ENCODE measurements at places on chromosomes 12 and 14.

- H3K27me3 ChIP-seq, result no peaks in the 10 kb centered on the region
- peaks cover 18% of the 10 kb centered on the region for H3K36me3 ChIP-seq
- peaks cover 48% of the 10 kb centered on the region for H3K4me1 ChIP-seq
Observed at GRCh38 chr14:74947353-74948227, 7.8 kb downstream of the PGF start.

DNA sequence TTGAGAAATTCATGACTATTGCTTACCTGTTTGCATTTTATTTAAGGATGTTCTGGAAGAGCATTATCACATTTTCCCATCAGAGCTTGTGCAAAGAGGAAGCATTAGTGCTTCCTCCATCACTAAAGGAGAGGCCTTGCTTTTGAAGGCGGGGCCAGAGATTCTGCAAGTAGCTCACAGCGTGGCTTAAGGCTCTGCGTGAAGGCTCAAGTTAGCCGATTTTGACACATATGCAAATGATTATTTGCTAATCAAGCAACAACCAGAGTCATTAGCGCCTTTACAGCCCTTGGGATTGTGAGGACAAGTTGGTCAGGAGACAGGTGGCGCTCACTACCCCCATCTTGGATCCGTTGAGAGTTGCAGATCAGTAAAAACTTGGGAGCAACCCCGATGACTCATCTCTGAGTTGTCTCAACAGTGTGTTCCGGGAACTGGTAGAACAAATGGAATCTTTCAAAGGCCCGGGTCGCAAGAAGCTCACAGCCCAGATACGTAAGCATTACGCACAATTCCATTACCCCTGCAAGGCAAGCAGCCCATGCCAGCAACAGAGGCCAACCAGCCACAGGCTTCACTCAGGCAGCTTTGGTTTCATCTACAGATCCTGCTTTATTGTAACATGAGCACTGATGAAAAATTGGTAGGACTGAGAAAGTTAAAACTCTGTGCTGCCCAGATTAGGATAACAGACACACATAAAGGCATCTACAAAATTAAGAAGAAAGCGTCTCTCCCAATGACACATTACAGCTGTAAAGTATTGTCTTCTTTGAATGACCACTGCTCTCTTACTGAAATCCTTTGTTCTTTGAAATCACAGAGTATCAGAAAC is 34.9 kb upstream of the SPTSSA start:
- H3K4me3 ChIP-seq, result peak overlapping the region; percentile 25
- peak overlapping the region; percentile 83 for H3K27ac ChIP-seq
- no peaks in the 10 kb centered on the region for H3K36me3 ChIP-seq
- DNase-seq, result peak; percentile 2
- H3K27me3 ChIP-seq, result peaks cover 3% of the 10 kb centered on the region
- peaks cover 15% of the 10 kb centered on the region for H3K4me1 ChIP-seq

GRCh38 chr12:254039-254438 is 8.6 kb downstream of the SLC6A13 start:
- no peaks in the 10 kb centered on the region for H3K36me3 ChIP-seq
- peaks cover 32% of the 10 kb centered on the region for H3K27me3 ChIP-seq
- peaks cover 65% of the 10 kb centered on the region for H3K4me1 ChIP-seq
- H3K27ac ChIP-seq, result no peak overlapping the region

- no peaks in the 10 kb centered on the region for H3K36me3 ChIP-seq
- H3K4me1 ChIP-seq, result peaks cover under 1% of the 10 kb centered on the region
- no peak for DNase-seq
- H3K27ac ChIP-seq, result no peak overlapping the region
- no peaks in the 10 kb centered on the region for H3K27me3 ChIP-seq
Observed at GRCh38 chr12:69338120-69338859, 9.9 kb upstream of the LYZ start.

GRCh38 chr12:63912651-63913050 is 68.2 kb downstream of the SRGAP1 start:
- no peak overlapping the region for H3K27ac ChIP-seq
- H3K36me3 ChIP-seq, result no peaks in the 10 kb centered on the region
- H3K4me3 ChIP-seq, result no peak overlapping the region
- no peaks in the 10 kb centered on the region for H3K27me3 ChIP-seq

- no peaks in the 10 kb centered on the region for H3K27me3 ChIP-seq
- DNase-seq, result no peak
Observed at GRCh38 chr12:62605981-62606380, 139.4 kb downstream of the MON2 start.

DNA sequence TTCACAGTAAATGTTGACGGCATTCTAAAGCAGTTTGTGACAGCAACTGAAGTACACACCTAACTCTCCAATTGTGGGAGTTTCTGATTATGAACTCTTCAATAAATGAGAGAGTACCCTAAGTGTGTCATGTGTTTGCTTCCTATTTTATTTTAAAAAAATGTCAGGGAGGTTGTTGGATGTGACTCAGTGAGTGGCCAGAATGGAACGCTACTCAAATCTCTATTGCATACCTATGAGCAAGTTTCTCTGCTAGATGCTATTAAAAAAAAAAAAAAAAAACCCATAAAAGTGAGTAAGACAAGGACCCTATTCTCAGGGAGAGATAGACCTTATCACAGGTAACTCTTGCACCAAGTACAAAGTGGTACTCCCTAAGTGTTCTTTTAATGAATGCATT is 256.6 kb downstream of the BTG1 start:
- no peaks in the 10 kb centered on the region for H3K27me3 ChIP-seq
- no peak for DNase-seq
- no peaks in the 10 kb centered on the region for H3K36me3 ChIP-seq
- H3K27ac ChIP-seq, result no peak overlapping the region
- no peak overlapping the region for H3K4me3 ChIP-seq

DNA sequence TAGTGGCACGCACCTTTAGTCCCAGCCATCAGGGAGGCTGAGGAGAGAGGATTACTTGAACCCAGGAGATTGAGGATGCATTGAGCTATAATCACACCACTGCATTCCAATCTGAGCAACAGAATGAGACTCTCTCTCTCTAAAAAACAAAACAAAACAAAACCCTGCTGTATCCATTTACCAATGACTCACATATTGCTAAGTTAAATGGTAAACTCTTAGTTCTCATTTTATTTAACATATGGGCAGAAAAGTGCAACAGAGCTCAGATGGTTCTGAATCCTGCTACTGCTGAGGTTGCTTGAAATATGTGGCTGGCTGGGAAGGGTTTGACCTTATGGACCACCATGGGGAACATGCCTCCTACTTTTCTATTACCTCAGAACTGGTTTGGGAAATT is 33.7 kb upstream of the CCNT1 start:
- H3K27me3 ChIP-seq, result peaks cover 18% of the 10 kb centered on the region
- no peak overlapping the region for H3K27ac ChIP-seq
- H3K4me3 ChIP-seq, result no peak overlapping the region

Measured in nephron progenitor cell (in vitro differentiated cells).